ENCODE measurements at places on chromosomes 2 and 18.

- no peak for DNase-seq
Observed at GRCh38 chr2:53202063-53202462, 565.5 kb upstream of the CHAC2 start.

GRCh38 chr18:54222922-54223567 is 1.4 kb downstream of the MBD2 start:
- DNase-seq, result no peak

GRCh38 chr18:55523001-55523400 is 65.0 kb downstream of the TCF4 start:
- DNase-seq, result no peak

GRCh38 chr18:5998907-5999306 is 103.6 kb upstream of the TMEM200C start:
- DNase-seq, result no peak

GRCh38 chr2:96320728-96321622 is 4.1 kb upstream of the ITPRIPL1 start:
- no peak for DNase-seq

DNA sequence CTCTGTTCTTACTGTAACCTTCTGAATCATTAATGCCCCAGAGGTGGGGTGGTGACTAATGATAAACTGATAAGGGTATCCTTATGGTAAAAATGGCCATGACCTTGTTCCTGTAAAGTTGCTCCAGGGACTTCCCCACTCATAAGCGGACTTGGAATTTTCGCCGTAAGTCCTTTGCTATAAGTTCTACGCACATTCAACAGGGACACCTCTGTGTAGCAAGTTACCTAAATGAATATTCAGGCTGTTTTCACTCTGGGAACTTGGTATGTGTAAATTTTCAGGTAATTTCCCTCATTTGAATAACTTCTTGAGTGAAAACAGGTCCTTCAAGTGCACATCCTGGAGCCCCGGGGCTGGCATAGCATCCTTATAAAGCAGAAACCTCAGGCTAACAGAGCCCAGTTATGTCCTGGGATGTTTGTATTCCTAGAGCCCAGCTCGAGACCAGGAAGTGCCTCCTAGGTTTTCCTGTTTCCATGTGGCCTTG is 9.4 kb upstream of the AGFG1 start:
- DNase-seq, result no peak

DNA sequence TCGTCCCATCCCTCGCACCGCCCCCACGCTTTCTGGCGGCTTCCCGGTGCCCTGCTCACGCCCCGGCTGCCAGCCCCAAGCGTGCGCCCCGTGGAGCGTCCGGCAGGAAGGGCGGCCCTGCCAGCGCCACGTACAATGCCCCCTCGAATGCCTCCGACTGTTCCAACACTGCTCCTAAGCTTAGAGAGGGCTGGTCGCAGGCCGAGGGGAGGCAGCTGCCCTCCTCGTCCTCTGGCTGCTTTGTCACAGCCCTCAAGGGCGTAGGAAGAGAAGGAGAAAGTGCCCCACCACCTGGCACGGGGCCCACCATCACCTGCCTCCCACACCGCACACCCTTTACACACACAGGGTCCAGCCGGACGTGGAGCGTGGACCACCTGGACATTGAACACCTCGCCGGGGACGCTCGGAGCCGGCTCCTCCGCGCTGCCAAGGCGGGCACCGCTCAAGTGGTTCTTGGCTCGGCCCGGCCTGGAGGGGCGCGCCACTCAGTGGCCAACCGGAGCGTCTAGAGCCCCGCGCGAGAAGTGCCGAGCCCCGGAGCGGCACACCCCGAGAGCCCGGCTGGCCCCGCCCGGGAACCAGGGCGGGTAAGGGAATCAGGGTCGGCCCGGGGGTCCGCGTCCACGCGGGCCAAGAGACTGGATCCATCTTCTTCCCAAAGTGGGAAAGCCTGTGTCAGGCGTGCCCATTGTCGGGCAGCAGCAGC is 830 bp downstream of the DNER start:
- DNase-seq, result no peak

- DNase-seq, result no peak
Observed at GRCh38 chr2:96558485-96558884, 21.9 kb downstream of the ARID5A start.

GRCh38 chr18:10533111-10533510 is 7.3 kb downstream of the NAPG start:
- DNase-seq, result no peak
